ENCODE measurements at places on chromosomes 3 and 15.

- peak; percentile 50 for DNase-seq
Measured at GRCh38 chr3:13018561-13019242, 54.5 kb downstream of the IQSEC1 start.

GRCh38 chr3:129648391-129648790, 41.9 kb upstream of the PLXND1 start:
- DNase-seq, result peak; percentile 44

DNA sequence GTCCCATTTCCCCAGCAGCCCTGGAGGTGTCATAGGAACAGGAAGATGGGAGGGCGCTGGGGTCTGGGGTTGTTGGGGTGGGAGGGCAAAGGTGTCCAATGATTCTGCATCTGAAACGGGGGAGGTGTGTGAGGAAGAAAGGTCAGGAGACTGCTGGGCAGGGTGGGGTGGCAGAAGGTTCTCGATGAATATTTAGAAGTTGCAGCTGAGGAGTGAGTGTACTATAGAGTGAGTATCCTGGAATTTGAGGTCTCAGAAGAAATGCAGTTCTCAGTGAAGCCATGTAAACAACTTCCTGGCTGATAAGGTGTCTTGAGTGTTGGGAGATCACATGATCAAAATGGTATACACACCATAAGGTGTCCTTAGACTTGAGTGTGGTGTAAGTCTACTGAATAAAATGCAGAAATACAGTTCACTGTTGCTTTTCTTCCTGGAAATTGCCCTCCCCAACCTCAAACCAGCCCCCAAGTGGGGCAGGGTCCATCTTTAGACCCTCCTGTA, 9.9 kb downstream of the B3GNT5 start:
- DNase-seq, result no peak

GRCh38 chr15:66864871-66865281, 162.8 kb downstream of the SMAD6 start:
- DNase-seq, result no peak

DNA sequence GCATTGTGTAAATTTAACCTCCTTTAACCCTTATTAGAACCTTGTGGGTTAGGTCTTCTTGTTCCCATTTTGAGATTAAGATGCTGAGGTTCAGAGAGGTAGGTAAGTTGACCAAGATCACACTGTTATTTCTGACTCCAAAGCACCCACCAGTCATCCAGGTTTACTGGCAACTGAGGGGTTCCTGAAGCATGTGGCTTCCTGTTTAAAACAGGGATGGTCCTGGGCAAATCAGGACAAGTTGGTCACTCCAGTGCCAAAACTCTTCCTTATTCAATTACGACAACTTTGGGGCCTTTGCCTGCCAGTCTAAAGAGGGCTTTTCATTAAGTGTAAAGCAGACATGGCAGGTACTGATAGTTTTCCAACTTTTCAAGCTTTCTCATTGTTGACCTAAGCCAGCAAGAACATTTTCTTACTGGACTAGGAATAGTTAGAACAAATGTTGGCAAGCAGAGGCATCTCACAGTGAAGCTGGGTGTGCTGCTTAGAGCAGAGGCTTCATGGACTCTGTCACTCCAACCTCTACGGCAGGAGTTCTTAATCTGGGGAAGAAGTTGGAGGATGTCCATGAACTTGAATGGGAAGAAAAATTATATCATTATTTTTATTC, 149.4 kb upstream of the ADAMTS9 start:
- DNase-seq, result peak; percentile 55

GRCh38 chr3:107525644-107526305, 3.0 kb downstream of the BBX start:
- peak; percentile 31 for DNase-seq

DNA sequence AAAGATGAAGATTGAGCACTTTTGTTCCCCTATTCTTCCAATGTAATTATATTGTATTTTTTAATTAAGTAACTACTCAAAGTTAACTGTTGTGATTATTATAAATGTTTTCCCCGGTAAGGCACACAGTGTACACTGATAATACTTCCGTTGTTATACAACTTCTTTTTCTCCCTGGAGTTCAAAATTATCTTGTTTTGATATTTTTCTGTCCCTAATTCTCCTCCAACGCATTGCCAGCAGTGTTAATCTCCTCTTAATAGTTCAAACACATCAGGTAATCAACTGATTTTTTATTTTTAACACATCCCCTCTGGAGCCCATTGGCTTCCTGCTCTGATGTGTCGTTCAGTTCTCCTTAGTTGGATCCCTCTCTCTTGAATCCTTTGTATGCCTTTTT, 32.3 kb upstream of the MFSD1 start:
- no peak for DNase-seq

DNA sequence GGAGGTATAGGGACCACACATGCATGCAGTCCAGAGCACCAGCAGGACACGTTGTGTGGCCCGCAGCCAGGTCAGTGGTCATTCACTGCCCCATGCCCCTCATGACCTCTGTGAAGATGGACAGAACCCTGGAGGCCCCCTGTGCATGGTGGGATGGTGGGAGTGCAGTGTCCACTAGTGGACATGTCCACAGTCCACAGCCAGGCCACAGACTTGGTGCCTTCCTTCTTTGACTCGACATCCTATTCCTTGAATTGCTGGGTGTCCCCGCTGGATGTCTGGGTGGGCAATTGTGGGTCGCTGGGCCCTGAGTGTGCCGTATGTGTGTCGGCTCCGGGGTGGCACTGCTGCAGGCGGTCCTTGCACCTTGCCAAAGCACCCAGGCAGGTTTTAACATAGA, 35.7 kb downstream of the KLF15 start:
- DNase-seq, result no peak

- DNase-seq, result no peak
Measured at GRCh38 chr15:52057996-52058395, 39.0 kb downstream of the MAPK6 start.

DNA sequence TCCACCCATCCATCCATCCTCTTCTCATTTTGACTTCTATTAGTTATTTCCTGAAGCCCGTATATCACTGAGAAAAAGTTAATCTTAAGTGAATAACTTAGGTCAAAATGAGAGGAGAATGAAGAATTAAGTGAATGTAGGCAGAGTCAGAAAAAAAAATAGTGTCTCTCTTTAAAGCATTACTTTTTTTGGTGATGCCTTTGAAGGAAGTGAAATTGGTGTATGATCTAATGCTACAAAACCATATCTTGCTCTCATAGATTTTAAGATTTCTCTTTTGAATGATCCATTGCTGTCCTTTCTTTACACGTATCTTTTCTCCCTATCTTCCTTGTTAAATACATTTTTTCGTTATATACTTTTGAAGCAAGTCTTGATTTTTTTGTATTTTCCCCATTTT, 23.4 kb downstream of the FNDC3B start:
- DNase-seq, result no peak

DNA sequence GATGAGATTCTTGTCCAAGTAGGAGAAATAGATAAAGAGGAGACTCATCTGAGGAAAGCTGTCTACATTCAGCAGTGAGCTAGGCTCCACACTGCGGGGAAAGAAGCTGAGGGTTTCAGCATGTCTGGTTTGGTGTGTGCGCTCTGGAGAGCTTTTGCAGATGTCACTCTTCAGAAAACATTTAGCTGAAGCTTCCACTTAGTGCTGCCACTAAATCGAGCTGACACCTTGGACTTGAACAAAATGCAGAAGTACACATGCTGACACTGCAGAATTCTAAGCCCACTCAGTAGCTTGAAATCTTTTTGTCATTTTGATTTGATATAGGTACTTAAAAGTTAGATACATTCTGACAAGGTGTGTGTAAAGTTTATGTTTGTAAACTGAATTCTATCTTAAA, 32.3 kb upstream of the CRTC3 start:
- DNase-seq, result no peak

DNA sequence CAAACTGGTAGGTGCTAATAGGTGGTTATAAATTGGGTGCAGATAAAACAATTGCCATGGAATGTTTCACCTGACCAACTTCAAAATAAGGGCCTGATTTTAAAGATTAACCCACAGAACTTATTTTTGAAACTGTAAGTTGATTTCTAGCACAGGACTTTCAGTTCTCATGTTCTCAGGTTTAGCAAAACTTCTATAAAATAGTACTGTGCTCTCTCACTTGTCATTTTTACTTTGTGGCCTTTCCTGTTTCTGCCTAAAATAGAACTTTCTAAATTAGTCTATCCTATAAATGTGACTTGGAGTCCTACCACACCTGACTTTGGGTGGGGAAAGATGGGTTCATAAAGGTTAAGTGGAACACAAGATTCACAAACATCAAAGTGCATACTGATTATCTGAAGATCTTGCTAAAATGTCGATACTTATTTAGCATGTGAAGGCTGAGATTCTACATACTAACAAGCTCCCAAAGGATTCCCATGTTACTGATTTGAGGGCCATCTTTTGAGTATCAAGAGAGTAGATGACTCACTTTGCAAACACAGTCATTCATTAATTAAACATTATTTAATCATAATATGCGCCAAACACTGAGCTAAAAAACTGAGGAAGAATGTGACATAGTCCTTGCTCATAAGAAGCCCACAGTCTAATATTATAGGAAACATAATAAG, 38.6 kb downstream of the BTLA start:
- no peak for DNase-seq

DNA sequence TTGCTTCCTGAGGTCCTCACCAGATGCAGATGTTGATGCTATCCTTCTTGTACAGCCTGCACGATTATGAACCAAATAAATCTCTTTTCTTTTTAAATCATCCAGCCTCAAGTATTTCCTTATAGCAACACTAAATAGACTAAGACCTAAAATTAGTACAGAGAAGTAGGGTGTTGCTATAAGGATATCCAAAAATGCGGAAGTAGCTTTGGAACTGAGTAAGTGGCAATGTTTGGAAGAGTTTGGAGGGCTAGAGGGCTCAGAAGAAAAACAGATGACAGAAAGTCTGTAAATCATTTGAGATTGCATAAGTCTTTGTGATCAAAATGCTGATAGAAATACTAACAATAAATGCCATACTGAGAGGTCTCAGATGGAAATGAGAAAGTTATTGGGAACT, 894.9 kb downstream of the DIPK2A start:
- no peak for DNase-seq

DNA sequence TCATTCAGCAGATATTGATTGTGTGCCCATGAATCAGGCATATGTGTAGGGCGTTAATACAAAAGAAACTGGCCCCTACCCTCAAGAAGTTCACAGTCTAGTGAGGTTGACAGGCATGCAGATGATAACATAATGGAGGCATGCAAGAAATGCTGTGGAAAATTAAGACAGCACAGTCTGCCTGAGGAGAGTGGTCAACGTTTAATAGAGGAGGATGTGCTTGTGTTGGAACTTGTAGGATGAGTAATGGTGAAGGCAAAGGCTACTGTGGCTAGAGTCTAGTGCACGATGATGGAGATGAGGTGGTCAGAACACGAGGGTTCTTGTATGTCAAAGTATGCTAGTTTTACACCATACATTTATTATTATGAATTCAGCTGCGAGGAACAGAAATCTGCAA, 295.7 kb downstream of the SOX2 start:
- DNase-seq, result no peak

DNA sequence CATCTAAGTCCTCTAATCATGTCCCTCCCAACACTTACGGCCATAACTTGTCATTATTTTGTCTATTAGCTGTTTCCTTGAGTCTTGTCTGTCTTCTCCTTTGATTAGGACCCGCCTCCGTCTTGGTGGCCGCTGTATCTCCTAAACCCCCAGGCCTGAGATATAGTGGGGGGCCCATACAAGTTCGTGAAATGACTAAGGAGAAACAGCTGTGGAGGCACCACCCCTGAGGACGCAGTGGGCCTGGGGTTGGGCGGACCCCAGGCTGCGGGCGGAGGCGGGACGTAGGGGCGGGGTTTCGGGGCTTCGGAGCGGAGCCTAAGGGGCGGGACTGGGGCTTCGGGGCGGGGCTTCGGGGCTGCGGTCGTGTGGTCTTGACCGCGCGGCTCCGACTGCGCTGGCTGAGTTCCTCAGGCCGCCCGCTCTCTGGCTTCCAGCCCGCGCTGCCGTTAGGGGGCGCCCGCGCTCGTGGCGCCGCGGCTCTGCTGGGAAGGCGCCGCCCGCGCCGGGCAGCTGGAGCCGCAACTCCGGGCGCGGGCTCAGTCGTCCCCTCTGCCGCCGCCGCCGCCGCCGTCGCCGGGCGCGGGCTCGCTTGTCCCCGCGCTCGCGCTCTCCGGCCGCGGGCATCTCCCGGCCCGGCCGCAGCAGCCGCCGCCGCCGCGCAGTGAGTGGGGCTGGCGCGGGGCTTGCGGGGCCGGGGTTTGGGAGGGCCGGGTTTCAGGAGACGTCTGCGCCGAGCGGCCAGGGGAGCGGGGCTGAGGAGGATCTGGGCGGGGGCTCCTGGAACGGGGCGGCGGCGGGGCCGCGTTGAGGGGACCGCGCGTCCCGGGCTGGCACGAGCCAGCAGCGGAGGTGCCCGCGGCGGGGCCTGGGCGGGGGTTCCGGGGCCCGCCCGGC, at the start of gene KCTD6:
Gene KCTD6, plus strand, starts transcription at position 591 of the 897 bp plus-strand sequence. CDS start 6,660 bp downstream, outside the sequence.
- DNase-seq, result peak; percentile 94

- DNase-seq, result no peak
Measured at GRCh38 chr3:19885468-19885867, 48.5 kb downstream of the EFHB start.
